Tibial nerve (tissue), 4 donors: ENCODE measurements at places on chromosomes 2 and 18.

DNA sequence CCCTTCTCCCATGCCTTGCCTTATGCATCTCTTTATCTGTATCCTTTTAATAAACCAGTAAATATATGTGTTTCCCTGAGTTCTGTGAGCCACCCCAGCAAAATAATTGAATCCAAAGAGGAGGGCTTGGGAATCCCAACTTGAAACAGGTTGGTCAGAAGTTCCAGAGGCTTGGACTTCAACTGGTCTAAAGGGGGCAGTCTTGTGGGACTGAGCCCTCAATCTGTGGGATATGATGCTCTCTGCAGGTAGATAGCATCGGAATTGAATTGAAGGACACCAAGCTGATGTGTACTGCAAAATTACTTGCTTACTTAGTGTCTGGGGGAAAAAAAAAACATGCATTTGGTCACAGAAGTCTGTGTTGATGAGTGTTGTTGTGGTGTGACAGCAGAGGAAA lies 1033.5 kb upstream of the TMEFF2 start:
- no peak for DNase-seq

GRCh38 chr18:25725501-25725900 lies 364.9 kb downstream of the SS18 start:
- DNase-seq, result no peak

DNA sequence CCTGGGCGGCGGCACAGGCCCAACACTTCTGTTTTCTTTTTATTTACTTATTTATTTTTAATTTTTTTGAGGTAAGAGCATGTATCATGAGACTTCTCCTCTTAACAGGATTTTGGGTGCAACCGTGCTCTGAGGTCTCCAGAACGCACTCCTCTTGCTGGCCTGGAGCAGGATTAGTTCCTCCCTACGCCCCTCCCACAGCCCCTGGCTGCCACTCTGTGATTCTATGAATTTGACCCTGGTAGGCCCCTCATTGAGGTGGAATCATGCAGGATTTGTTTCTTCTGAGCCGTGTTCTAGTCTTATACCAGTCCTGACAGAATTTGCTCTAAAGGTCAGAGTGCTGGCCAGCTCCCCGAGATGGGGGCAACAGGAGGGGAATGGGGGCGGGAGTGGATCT lies 106.5 kb upstream of the HS6ST1 start:
- no peak for DNase-seq

DNA sequence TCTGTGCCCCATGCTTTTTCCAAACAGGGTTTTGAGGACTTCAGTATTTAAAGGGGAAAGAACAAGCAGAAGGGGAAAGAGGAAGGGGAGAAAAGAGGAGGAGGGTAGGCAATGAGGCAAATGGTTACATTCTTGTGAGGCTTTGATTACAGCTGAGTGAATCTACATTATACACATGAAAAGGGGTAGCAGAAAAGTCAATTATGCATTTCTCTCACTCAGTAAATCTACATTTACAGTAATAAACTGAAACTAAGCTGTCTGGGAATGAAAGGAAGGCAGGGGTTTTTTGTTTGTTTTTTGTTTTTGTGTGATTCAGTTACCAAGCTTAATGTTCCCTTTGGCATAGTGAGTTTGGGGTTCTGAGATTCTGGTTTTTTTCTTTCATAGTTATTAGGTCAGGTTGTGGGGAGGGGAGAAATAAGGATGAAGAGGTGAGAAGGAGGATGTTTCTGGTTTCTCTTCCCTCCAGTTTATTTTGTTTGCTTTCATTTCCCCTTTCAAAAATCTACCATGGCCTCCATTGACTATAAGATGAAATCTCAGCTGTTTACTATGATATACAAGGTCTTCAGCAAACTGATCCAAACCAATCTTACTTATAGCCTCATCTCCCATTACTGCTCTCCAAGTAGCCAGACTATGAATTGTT lies 18.7 kb downstream of the C18orf63 start:
- DNase-seq, result no peak

- DNase-seq, result no peak
Measured at GRCh38 chr2:18136881-18137475, 258.5 kb downstream of the KCNS3 start.

DNA sequence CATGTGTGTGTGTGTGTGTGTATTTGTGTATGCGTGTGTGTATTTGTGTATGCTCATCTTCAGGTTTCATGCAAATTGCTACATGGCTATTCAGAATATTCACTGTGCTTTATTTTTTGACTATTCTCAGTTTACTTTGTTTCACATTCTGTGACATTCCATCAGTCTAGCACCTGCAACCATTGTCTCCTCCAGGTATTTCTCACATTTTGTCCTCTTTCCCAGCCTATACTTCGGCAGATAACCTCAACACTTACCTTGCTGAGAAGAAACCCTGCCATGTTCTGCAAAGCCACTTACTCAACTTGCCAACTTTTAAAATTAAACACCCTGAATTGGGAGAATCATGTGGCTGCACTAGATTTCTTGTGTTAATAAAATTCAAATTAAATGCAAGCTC lies 135.4 kb upstream of the REG3A start:
- no peak for DNase-seq

DNA sequence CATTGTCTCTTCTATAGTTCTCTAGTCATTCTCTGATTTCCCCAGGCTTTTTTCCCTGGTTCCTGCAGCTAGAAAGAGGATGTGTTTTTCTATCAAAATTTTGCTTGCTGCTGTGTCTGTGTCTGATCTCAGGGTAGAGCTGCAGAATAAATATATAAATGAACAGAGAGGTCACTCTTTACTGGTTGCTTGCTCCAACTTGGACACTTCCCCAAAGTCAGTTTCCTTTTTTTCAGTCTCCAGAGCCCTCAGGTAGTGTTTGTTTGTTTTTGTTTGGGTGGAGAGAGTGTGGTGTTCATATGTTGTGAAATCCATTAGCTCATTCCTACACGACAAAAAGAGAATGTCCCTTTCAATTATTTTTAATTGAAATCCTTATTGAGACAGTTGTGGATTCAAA lies 85.8 kb downstream of the CERS6 start:
- DNase-seq, result no peak
